ENCODE measurements at places on chromosomes 1 and 21.
A peak's percentile ranks its signal among the peaks of the same experiment; 100 is the strongest.

DNA sequence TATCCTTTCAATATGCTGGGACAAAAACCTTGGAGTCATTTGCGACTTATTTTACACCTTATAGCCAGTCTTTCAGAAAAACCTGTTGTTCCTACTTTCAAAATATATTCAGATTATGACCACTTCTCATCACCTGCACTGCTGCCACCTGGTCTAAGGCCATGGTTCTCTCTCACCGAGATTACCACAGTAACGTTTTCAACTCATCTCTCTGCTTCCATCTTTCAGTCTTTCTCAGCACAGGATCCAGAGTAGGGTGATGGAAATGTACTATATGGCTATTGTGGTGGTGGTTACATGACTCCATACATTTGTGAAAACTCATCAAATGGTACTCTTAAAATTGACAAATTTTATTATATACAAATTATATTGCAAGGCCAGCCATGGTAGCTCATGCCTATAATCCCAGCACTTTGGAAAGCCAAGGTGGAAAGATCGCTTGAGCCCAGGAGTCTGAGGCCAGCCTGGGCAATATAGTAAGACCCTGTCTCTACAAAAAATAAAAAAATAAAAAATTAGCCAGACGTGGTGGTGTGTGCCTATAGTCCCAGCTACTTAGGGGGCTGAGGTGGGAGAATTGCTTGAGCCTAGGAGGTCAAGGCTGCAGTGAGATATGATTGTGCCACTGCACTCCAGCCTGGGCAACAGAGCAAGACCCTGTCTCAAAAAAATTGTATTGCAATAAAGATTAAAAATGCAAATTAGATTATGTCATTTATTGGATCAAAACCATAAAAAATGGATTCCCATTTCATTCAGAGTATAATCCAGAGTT lies 120.9 kb upstream of the PPP2R5A start:
- no peak for DNase-seq

DNA sequence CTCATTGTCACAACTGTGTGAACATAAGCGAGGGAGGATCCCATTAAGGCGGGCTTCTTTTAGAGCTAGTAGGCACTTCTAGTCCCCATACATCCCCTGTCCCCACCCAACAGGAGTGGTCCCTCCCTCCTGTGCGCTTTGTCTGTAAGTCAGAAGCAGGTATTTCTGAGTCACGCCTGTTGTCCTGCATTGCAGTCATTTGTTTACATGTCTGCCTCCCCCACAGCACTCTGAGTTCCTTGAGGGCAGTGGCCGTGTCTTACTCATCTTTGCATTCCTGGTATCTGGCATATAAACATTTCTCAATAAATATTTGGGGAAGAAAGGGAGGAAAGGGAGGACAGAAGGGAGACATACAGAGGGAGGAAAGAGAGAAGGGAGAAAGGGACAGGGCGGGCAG lies 40.3 kb downstream of the PLEKHA6 start:
- peak; percentile 51 for DNase-seq

DNA sequence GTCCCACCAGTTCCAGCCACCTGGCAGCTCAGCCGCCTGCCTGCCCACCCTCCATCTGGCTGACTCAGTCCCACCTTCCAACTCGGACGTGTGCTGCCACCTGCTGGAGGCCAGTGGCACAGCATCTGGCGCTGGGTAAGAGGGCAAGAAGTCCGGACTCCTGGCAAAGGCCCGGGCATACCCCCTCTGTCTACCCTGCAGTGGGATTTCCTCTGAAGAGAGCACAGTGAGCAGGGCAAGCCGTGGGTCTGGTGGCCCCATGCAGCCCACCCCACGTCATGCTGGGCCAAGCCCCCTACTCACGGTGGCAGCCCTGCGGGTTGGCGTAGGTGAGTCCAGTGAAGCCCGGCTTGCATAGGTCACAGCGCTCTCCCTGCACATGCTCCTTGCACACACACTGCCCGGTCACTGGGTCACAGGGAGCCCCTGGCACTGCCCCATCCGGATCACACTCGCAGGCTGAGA lies 24.5 kb downstream of the LAMB3 start:
- peak; percentile 36 for DNase-seq

- DNase-seq, result no peak
These were observed 46.9 kb upstream of the GOLT1A start for GRCh38 chr1:204260601-204261197.

- DNase-seq, result no peak
These were observed 25.9 kb downstream of the UTP25 start for GRCh38 chr1:209853676-209854075.

DNA sequence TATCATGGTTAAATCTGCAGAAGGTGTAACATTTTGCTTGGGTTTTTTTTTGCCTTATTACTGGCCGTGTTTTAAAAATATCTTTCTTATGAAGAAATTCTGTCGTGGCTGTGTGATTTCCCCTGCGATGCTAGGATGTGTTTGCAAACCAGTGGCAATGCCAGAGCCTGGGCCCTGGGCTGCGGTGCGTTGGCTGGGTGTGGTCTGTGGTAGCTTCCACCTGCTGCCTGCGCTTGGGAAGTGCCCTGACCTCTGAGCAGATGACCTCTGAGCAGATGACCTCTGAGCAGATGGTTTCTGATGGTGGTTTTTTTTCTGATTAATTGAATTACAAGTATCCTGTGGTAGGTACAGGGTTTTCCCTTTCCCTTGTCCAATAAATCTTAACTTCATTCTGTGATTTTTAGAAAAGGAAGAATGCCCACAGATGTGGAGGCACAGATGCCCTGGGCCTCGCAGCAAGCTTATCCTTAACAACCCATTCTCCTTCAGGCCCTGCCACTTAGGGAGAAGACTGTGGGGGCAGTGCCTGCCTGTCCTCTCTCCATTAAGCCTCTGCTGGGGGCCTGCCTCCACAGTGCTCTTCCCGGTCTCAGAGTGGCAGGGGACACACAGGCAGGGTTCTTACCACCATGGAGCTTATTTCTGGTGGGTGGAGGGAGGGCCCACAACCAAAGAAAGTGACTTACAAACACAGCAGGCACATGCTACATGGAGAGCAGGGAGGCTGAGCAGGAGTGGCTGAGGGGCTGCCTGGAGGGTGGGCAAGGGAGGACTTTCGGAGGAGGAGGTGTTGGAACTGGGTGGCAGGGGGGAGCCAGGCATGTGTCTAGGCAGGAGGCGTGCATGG lies 81.7 kb downstream of the PCBP3 start:
- no peak for DNase-seq

DNA sequence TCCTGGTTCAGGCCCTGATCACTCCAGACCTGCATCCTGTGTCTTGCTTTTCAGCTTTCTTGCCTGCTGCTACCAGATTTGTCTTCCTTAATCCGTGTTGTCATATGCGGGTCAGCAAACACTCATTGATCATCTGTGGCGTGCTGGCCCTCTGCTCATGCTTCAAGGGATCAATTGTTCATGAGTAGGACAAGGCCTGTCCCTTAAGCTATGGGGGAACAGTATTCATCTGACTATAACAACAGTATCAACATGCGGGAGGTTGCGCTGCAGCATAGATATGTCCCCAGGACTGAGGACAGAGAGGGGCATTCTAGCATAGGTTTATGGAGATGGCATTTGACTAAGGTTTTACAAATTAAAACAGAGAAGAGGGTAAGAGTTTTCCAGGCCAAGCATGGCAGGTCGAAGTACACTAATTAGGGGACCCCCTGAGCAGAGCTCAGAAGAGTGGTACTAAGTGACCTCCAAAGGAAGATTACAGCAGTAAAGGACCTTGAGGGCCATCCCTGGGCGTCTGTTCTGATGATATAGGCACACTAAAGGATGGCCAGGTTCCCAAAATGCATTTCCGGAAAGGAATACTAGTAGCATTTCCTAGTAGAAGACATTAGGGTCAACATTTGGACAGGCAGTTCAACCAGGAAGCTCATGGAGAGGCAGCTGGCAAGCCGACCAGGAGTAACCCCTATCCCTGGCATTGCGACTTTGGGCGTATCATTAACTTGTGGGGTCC lies 811 bp upstream of the ZNF672 start:
- DNase-seq, result no peak

DNA sequence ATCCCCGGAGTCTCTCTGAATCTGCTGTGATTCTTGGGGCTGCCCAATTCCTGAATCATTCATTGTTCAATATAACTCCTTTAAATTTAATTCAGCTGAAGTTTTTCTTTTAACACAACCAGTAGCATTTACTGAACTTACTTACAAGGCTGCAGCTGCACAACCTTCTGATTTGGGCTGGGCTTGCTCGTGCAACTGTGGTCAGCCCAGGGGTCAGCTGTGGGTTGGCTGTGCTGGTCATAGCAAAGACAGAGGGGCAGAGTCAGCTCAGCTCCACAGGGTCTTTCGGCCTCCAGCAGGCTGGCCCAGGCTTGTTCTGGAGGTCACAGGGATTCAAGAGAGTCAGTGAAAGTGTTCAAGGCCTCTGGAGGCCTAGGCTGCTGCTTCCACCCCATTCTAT lies 186.1 kb downstream of the MATN1 start:
- no peak for DNase-seq

DNA sequence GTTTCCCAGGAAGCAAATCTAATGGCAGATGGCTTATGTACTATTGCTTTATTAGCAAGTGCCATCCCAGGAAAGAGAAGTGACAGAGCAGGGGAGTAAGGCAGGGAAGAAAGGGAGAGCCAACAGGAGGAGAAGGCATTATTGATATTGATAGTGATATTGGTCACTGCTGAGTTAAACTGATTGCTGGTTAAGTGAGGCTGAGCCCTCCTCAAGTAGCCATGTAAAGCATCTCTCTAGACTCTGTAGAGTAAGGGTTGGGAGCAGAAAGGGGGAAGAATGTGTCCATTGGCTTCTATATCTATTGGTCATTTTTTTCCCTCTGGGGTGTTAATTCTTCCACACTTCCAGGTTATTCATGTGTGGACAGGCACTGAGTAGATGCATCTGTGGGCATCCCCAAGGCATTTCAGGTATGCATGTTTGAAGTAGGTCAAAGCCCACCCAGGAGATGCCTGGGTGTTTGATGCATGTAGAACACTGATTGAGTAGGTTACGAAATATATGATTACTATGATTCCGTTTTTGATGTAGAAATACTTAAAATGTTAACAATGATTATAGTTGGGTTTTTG lies 290.5 kb upstream of the DPYD start:
- no peak for DNase-seq

GRCh38 chr1:11800756-11801433 lies 4.9 kb downstream of the MTHFR start:
- DNase-seq, result no peak

DNA sequence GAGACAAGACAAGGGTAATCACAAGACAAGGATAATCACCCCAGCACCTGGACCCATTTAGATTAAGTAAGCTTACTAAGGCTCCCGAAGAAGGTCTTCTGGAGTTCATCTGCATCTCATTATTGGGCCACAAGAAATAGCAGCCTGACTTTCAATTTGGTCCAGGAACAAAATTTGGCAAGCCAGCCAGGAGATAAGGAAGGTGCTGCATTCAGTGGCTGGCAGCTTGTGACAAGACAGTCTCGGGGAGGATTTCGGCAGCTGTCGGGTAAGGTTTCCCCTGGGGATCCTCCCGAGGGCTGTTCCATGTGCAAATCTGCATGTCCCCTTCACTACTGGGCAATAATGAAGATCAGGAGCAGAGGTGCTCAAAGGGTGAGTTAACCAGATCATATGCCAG lies 195.2 kb downstream of the FCRL5 start:
- DNase-seq, result no peak

DNA sequence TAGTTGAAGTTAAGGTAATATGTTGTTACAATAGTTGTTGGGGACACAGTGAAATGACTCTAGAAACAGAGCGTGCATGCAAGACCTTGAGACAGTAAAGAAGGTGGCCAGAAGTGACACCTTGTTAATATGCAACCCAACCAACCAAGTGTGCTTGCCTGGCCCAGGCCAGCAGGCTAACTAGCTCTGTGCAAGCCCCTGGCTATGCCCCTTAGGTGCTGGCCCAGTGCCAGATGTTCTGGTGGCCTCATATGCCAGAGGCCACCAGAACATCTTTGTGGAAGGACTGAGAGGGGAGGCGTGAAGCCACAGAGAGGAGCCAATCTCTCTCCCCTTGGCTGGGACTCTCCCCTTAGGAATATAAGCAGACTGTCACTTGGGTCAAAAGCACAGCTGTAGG lies 111.2 kb upstream of the JUN start:
- DNase-seq, result no peak

GRCh38 chr1:226973371-226973897 lies 33.3 kb downstream of the COQ8A start:
- no peak for DNase-seq

- DNase-seq, result no peak
These were observed 5.8 kb downstream of the TINAGL1 start for GRCh38 chr1:31581821-31582810.

DNA sequence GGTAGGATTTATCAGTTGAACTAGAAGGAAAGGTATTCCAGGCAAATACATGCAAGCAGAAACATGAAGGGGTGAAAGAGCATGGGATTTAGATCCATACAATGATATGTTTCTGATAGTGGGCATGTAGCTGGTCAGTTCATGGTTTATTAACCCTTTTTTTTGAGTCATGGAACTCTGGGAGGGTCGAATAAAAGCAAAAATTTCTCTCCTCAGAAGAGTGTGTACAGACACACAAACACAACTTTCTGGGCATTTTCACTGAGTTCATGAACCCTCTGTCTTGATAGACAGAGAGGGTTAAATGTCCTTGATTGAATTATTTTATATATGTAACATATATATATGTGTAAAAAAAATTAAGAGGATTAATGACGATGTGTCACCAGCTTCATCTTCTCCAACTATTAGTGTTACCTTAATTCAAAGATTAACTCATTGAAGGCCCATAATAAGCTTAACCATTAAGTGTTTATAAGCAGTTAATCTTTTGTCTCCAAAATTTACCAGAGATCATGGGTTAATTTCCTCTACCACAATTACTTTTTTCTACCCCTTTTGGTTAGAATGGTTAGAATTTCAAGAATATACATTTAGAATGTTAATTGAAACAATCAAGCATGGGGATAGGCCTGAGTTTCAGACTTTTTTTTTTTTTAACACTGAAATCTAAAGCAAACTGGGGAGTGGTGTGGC lies 4.6 kb downstream of the JUN start:
- no peak for DNase-seq

GRCh38 chr1:100720101-100720500 lies 559 bp downstream of the VCAM1 start:
- DNase-seq, result no peak

DNA sequence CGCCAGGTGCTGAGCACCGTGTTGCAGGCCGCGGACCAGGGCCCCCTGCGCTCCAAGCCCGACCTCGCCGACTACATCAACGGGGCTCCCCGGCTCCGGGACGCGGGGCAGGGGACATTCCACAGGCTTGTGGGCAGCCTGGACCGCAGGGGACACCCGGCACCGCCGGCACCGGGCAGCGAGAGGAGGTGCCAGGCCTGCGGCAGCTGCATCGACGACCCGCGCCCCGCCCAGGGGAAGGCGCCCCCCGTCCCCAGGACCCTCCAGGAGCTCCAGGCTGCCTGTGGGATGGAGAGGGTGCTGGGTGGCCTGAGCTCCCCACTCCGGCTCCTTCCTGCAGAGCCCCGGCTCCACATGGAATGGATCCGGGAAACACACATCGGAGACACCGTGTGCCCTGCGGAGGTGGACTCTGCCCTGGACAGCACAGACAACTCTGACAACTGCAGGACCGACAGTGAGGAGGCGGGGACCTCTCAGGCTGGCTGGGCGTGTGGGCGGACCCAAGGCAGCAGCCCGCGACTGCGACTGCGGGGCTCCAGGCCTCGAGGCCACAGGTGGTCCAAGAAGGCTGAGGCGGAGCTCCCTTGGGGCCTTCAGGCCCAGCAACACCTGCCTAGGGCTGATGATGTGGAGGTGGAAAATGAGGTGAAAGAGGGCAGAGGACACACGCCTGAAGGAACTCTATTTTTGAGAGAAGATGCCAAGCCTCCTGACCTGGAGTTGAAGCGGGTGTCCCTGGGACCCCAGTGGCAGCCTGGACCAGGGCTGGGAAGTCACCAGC lies 22.8 kb downstream of the KIAA1614 start:
- DNase-seq, result no peak
